ENCODE measurements at places on chromosomes 13 and 19. TPM values are rescaled to one million over a fixed set of nuclear protein-coding genes. Genes with fewer than 3 reads are reported as not detected.

The SIGLEC5 gene
- not detected for total RNA-seq

- DNase-seq: peak; percentile 74
Observed at GRCh38 chr19:3304871-3305423, 61.4 kb upstream of the NFIC start.

GRCh38 chr13:30479154-30479882, 13.6 kb upstream of the HMGB1 start:
- DNase-seq: no peak

- no peak for DNase-seq
Observed at GRCh38 chr13:98399756-98400155, 177.2 kb downstream of the STK24 start.

GRCh38 chr19:3411636-3412035, 45.3 kb downstream of the NFIC start:
- DNase-seq: no peak

GRCh38 chr19:7787141-7787540, 24.1 kb downstream of the CLEC4M start:
- DNase-seq: no peak

DNA sequence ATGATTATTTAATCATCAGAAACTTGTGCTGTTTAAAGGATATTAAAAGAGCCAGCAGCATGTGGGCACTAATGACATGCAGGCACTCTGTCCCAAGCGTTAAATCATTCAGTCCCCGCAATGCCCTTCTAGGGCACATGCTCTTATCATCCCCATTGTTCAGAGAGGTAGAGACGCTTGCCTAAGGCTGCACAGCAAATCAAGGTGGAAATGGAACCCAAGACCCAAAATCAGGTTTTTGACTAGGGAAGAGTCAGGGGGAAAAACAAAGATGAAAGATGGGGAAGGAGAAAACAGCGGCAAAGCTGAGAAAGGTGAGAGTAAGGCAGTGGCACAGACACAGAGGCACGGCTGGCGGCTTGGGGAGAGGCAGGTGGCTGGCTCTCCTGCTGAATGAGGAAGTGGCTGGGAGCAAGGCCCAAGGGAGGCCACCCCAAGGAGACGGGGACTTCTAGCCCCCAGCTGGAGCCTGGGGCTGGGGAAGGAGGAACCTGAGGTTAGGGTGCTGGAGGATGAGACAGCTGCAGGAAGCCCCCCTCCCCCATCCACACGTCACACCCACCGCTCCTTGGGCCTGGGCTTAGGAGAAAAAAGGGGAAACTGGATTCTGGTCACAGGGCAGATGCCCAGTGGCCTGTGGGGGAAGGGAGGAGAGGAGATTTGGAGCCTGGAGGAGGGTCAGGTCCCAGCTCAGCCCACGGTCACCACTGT, 1.0 kb upstream of the TYROBP start:
- DNase-seq: no peak

Measured in myocyte (in vitro differentiated cells).